ENCODE measurements at places on chromosomes 3 and 15.

DNA sequence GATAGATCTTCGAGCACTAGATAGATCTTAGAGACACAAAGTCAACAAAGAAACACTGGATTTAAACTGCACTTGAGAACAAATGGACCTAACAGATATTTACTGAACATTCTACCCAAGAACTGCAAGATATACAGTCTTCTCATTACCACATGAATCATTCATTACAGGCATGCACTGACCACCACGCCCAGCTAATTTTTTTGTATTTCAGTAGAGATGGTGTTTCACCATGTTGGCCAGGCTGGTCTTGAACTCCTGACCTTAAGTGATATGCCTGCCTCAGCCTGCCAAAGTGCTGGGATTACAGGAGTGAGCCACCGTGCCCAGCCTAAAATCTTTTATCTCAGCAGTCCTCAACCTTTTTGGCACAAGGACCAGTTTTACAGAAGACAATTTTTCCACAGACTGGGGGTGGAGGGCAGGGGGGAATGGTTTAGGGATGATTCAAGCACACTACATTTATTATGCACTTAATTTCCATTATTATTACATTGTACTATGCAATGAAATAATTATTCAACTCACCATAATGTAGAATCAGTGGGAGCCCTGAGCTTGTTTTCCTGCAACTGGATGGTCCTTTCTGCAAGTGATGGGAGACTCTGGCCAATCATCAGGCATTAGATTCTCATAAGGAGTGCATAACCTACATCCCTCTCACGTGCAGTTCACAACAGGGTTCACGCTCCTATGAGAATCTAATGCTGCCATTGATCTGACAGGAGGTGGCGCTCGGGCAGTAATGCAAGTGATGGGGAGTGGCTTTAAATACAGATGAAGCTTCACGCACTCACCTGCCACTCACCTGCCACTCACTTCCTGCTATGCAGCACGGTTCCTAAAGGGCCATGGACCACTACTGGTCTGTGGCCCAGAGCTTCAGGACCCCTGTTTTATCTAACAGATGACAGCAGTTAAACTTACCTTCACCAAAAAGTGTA lies 21.7 kb downstream of the CSNK1G1 start:
- no peak for DNase-seq

- no peak for DNase-seq
Observed at GRCh38 chr15:60605879-60606307, 127.0 kb upstream of the ICE2 start.

- no peak for DNase-seq
Observed at GRCh38 chr3:104503022-104503421, 863.7 kb upstream of the ALCAM start.

DNA sequence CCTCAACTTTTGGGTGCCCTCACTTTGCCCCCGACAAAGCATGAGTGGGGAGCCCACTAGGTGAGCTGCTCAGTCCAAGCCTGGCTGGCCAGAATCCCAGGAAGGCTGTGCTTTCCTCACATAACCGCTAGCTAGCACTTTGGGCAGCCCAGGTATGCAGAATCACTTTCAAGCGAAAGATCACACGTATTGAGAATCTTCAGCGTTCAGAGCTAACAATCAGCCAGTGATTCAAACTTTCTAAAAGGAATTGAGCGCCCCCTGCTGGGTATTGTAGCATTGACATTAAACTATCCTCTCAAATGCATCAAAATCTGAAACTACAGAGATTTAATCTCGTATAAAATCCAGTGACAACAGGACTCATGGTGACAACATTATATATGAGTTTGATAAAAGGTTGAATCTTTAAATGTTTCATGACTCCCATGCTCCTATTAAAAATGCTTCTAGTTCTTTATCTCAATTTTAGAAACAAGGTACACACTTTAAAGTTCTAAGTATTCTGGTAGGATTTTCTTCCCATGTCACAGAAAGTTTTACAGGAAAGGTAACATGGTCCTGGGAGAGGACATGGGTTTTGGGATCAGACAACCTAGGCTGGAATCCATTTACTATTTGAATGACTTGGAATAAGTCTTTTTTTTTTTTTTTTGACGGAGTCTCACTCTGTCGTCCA lies 11.8 kb downstream of the ANAPC13 start:
- DNase-seq: no peak

GRCh38 chr3:84444726-84445521 lies 513.9 kb upstream of the CADM2 start:
- no peak for DNase-seq

All from heart right ventricle (tissue), 16 donors.